ENCODE measurements at places on chromosomes 1 and 21. TPM values are rescaled to one million over a fixed set of nuclear protein-coding genes. Genes with fewer than 3 reads are reported as not detected.

Gene SMPDL3B
- total RNA-seq: 1.8 TPM

GRCh38 chr1:52552236-52552504, 722 bp downstream of the TUT4 start:
- DNase-seq: no peak

DNA sequence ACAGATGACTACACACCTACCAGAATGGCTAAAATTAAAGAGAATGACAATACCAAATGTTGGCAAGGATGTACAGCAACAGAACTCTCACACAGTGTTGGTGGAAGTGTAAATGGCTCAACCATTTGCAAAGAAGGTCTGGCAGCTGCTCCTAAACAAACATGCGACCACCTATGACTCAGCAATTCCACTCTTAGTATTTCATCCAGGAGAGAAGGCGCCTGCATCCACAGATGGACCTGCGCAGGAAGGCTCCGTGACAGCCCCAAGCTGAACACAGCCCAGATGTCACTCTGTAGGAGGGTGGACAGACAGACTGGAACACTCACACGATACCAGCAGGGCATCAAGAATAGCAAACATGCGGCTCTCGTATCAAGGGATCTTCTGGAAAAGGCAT, 6.7 kb downstream of the PTTG1IP start:
- no peak for DNase-seq

DNA sequence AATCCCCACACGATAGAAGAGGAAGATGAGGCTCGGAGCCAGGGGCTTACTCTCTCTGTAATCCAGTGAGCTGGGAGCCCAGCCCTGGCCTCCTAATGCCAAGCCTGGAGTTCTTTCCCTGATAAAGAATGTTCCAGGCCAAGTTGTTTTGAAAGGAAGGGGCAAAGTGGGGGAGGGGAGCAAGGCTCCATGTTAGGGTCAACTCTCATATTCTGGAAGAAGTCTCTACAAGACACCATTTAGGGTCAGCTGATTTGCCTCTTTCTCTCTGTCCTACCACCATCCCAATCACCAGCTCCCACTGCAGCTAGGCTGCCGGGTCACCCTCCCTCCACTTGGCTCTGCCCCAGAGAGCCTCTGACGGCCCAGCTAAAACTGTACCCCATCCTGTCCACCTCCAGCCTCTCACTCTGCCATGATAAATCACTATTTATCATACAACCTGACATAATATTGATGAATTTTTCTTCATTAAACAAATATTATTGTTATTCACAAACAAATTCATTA, 95.0 kb downstream of the GLIS1 start:
- no peak for DNase-seq

- DNase-seq: no peak
These were observed 196.1 kb upstream of the FGGY start for GRCh38 chr1:59100708-59101374.

- DNase-seq: no peak
These were observed 402 bp downstream of the C21orf58 start for GRCh38 chr21:46323227-46323709.

DNA sequence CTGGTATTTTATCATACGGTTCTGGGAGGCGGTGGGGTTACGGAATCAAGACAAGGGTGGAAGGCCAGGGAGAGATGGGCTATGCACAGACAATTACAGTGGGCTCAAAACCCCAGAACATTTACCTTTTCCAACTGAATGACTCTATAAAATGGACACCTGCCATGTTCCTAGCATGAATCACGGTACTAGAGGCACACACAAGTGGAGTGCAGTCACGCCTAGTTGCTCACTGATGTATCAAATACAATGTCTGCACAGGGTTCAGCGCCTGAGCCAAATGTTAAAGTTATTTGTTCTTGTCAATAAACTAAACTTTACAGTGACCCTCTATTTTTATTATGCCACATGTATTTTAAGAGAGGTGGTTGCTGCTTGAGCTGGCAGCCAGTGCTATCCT, 121.4 kb downstream of the ATG4C start:
- DNase-seq: no peak

DNA sequence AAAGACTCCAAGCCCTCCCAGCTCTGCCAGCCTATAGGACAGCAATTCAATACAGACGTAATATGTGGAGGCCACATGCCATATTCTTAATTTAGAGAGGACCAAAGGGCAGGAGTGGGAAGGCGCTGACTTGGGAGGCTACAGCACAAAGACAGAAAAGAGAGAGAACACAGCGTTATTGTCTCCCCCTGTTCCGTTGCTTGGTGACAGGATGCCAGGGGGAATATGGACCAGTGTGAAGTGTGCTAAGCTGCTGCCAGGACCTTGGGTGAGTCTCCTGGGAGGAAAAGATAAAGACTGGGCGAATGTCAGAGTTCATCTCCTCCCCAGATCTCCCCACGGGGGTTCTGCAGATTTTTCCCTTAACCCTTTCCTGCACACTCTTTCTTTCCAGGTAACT, 102.1 kb upstream of the ADAR start:
- no peak for DNase-seq

GRCh38 chr1:60281360-60281932, 207.9 kb upstream of the C1orf87 start:
- DNase-seq: peak; percentile 74

Gene IL23R
- not detected for total RNA-seq
